Omental fat pad (tissue), 4 donors: ENCODE measurements at places on chromosomes 7 and 10.

DNA sequence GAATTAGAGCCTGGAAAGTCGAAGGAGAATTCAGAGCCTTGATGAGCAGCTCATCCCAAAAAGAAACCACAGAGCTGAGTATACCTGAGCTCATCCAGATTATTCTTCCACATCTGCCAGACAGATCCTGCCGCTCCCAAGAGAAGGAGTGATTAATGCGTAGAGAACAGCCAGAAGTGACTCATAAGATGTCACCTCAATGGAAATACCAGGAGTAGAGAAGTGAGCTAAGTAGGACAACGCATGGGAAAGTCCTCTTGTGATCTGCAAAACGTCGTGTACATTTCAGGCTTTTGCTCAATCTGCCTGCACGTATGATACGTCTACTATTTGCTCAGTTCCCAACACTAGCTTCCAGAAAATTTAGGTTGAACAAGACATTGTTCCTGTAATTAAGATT is 230.5 kb upstream of the AUTS2 start:
- DNase-seq, result no peak

DNA sequence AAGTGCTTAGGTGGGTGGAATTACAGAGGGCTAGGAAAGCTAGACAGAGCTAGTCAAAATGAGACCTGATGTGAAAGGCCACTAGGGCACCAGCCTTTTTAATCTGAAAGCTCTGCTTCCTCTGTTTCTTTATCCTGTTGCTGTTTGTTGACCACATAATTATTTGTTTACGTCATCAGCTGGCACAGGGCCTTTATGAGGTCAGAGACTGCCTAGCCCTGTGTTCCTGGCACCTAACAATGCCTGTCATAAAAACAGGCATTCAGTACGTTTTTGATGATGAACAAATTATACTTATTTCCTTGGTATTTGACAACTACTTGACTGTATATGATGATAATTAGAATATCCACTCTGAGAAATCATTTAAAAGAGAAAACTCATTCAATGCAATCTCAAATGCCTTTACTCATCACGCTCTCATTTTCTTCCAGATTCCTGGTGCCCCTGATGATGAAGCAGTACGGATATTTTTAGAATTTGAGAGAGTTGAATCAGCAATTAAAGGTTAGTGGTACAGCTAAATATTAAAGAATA is 26.0 kb downstream of the RBM17 start:
- DNase-seq, result no peak

- DNase-seq, result no peak
Observed at GRCh38 chr10:100487529-100487928, 24.7 kb downstream of the WNT8B start.

GRCh38 chr7:30027065-30027456 is 559 bp upstream of the FKBP14 start:
- no peak for DNase-seq

GRCh38 chr7:128135159-128135514 is 103.9 kb upstream of the LRRC4 start:
- no peak for DNase-seq

- DNase-seq, result no peak
Observed at GRCh38 chr10:98924526-98924925, 311.1 kb downstream of the HPSE2 start.

DNA sequence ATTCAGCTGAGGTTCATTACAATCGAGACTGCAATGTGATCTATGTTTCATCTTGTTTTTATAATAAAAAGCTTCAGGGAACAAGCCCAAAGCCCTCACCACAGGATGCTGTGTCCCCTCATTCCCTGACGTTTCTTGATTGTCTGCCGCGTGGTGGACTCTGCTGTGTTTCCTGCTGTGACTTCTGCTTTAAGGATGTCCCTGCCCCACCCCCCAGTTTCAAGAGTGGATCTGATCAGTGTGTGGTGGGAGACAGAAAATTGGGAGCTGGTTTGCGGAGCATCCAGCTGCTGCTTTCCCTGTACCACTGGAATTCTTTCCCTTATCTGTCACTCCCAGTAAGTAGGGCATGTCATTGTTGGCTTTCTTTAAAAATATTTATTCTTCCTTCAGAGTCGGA is 86.2 kb downstream of the CREM start:
- DNase-seq, result no peak

DNA sequence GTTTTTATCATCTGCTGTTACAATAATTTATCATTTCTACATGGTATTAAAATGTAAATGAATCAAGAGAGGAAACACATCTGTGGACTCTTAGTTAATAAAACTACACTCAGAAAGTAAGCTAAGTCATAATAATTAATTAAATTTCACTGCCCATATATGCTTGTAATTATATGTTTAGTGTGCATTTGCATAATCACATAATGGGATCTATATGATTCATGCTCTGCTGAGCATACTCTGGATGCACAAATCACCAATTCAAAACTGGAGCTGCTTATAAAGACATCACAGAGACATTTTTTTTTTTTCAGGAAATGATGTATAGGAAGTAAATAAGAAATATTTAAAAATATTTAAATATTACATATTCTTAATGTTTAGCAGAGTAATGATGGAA is 151.6 kb upstream of the STEAP4 start:
- no peak for DNase-seq

DNA sequence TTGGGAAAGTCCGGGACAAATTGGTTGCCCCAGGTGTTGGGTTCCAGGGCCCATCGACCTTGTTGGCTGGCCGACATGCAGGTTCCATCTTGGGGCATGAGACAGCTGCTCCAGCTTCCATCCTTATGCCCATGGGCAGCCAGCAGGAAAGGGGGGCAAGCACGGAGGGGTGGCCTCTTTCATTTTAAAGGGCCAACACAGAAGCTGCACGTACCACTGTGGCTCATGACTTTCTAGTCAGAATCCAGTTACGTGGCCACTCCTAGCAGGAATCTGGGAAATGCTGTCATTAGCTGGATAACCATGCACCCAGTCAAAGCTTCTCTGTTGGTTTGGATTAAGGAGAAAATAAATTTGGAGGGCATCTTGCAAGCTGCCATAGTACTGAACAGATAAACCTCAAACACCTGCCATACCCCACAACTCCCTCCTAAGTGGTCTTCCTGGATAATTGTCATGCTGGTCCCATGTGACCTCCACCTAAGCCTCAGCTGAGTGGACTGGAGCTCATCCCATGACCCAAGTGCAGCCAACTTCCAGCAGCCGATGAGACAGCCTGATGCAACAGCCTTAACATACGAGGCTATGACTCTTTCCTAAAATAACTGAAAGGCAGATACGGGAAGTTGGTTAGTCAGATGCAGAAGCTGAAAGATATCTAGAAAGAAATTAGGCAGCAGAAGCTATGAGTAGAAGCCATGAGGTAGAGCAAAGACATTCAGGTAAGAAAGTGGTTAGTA is 21.4 kb upstream of the GSDME start:
- no peak for DNase-seq

DNA sequence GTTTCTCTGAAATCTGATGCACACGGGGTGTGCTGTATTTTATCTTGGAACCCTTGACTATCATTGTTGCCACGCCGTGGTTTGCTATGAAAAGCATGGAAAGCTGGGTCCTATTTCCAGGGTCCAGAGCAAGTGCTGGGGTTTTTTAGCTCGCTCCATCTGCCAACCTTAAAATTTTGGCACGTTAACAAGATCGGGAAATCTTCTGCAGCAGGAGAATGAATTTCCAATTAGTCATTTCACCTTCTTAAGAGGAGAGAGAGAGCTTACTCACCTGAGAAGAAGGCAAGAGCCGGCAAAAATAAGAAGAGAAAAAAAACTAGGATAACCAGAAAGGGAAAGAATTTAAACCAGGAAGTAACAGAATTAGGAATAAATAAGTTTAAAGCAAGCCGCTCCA is 223.6 kb upstream of the CELF2 start:
- DNase-seq, result no peak

DNA sequence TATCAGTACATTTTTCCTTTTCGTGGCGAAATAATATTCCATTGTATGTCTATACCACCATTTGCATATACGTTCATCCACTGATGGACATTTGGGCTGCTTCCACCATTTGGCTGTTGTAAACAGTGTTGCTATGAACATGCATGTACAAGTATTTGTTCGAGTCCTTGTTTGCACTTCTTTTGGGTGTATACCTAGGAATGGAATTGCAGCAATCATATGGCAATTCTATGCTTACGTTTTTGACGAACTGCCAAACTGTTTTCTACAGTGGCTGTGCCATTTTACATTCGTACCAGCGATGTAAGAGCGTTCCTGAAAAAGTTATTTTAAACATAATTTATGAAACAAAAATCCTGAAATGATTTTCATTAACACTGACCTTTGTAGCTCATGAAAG is 79.5 kb downstream of the HIPK2 start:
- DNase-seq, result no peak

- no peak for DNase-seq
Observed at GRCh38 chr10:5663692-5664427, 2.5 kb downstream of the ASB13 start.

- no peak for DNase-seq
Observed at GRCh38 chr10:18204039-18204835, 64.0 kb downstream of the CACNB2 start.
